ENCODE measurements at places on chromosomes 1 and 21.
A peak's percentile ranks its signal among the peaks of the same experiment; 100 is the strongest.

DNA sequence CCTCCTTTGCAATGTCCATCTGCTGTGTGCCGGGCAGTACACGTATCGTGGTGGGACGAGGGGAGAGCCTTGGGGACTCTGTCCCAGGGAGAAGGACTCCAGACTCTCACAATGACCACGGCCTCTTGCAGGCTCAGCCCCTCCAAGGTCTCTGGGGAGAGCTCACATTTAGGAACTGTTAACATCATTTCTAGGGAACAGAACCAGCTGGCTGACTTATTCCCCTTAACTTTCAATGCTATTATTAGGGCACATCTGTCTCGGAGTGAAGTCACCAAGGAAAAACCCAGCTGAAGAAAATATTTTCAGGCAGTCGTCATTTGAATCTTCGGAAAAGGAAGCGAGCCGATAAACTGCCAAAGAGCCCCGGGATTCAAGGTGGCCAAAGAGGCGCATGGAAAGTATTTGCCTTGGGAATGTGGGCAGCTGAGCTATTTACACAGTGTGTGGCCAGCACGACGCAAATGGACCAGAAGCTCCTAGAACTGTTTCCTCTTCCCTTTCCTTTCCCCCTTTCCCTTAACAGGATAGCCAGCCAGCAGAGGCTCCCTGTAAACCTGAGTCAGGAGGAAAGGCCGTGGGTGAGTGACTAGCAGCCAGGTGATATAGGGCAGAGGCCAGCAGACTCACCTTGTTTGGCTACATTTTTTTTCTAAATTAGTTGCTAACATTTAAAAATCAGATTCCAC, 74.5 kb downstream of the ITPKB start:
- peak; percentile 1 for DNase-seq

DNA sequence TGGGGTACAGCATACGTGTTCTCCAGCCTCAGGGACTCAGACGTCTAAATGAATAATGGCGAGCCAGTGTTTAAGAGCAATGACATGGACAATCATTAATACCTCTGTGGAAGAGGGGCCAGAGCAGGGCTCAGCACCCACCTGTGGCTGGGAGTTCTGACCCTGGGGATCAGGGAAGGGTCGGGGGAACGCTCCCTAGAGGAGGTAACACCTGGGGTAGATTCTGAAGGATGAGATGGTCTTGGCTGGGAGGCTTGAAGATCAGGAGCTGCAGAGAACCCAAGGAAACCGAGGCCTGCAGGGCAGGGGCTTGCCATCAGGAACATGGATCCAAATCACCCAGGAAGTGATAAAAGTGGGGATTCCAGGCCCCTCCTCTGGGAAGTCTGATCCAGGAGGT, 138.2 kb upstream of the RUNX3 start:
- no peak for DNase-seq

DNA sequence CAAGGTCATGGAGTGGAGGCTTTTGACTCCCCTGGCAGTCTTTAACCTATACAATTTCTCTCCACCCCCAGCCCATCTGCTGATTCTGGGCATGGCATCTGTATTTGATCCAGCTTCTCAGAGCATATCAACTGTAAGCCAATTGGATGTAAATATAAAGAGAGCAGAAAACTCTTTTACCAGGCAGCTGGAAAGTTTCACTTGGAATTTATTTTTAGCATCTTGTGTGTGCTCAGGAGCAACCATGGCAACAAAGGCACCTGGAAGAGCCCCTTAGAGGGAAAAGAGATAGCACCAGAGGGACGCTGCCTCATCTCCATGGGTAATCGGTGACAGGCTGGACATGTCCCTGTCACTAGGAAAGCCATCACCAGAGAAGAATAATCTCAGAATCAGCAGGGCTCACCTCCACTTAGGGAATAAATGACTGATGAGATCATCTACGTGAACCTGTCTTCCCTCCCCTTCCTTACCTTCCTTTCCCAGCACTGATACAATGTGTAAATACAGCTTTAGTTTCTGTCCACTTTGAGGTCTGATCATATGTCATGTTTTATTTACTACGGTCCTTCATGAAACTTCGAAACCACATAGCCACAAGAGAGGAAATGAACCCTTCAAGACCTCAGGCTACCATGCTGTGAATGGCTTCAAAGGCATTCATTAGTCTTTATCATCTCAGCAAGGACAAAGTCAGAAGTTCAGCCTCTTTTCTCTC, 25.3 kb upstream of the SIPA1L2 start:
- no peak for DNase-seq

- DNase-seq: no peak
These were observed 76.3 kb downstream of the KRTAP19-8 start for GRCh38 chr21:30962013-30962412.

DNA sequence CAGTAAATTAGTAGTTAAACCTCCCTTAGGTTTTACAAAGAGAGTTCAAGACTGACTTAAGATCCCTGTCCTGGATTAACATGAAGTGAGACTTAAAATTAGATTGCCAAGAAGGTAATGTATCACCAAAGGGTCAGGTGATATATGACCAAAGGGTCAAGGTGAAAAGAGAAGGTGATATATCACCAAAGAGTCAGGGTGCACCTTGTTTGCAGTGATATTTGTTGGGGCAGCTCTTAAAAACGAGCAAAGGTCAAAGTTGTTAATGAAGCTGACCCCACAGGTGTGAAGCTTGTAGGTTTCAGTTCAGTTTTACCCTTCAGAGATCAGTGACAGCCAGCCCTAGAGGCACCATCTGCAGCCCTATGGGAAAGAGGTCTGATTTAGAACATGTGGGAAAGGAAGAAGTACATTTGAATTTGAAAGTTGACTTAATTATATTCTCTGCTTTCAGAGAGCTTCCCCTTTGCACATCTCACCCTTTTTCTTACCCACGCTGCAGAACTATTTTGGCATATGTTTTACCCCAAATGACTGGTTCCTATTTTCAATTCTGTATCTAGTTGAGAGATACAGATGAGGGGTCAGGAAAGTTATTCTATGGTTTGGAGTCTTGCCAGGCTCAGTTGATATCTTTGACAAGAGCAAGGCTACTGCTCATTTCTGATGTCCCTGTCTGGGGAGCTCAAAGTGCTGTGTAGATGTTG, 170.8 kb downstream of the S1PR1 start:
- DNase-seq: no peak

GRCh38 chr1:2583871-2584351, 2.7 kb upstream of the PRXL2B start:
- peak; percentile 51 for DNase-seq

DNA sequence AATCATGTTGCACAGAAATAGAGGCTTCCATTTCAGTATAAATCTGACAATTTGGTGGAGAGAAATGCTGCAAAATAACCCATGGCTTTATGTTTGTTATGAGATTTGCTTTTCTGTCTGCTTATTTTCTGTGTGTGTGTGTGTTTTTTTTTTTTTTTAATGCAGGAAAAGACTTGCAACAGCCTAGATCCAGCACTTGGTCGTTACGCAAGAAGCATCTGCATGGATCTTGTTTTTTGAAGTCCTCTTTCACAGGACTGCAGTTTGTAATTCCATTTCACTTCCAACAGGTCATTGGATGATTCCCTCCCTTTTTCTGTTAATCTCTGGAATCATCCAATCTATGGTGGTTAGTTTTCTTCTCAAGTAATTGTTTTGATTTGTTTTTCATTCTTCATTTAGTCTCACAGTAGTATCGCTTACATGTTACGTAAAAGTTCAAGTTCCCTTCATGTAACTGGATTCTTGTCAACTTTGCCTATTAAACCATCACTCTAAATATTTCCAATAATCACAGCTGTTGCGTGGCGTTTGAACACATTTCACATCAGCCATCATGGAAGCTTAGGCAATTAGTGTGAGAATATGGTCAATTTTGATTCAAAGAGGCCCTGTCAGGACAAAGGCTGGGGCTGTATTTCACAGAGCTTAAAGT, 312.9 kb downstream of the NFIA start:
- no peak for DNase-seq

GRCh38 chr1:55813618-55814017, 598.5 kb upstream of the USP24 start:
- DNase-seq: no peak

GRCh38 chr1:200838676-200839445, 33.9 kb upstream of the GPR25 start:
- DNase-seq: no peak

- no peak for DNase-seq
These were observed 19.4 kb upstream of the SRSF4 start for GRCh38 chr1:29200906-29201594.

GRCh38 chr1:37038227-37039093, 4.1 kb upstream of the GRIK3 start:
- no peak for DNase-seq

DNA sequence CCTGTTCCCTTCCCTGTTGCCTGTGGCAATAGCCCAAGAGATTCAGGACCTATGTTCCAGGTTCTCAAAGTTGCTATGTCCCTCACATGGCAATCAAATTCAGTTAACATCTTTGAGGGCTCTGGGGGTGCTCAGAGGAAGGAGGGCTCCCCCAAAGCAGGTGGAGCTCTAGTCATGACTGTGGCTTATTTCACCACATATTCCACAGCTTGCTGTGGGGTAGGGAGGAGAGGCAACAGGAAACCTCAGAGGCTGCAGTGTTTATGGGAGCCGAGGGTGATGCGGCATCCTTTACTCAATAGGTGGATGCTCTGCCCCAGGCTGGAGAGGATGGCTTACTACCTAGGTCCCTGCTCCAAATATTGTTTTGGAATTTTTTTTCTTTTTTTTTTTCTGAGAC, 1.2 kb upstream of the MKNK1 start:
- peak; percentile 43 for DNase-seq

DNA sequence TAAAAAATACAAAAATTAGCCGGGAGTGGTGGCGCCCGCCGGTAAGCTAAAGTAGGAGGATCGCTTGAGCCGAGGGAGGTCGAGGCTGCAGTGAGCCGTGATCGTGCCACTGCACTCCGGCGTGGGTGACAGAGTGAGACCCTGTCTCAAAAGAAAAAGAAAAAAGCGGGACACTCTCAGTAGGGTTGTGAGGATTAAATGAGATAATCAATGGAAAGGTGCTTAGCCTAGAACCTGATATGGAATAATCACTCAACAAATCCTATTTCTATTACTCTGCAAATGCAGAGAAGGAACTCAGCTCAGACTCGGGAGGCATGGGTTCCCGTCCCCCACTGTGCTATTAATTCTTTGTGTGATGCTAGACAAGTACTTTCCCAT, 529 bp upstream of the LUZP1 start:
- DNase-seq: no peak

DNA sequence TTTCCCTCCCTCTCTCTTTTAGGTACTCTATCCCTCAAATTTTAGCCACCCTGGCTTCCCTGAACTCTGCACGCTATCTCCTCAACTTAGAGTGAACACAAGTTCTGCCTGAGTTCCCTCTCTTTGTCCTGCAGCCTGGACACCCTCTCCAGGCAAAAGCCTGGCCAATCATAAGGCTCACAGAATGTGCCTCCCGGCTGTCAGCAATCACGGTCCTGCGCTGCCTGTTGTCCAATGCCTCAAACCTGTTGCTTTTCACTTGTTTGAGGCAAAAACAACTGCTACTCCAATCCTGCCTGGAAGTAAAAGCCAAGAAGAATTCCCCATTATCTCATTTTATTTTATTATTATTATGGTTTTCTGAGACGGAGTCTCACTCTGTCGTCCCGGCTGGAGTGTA, 66.1 kb downstream of the LGR6 start:
- no peak for DNase-seq

GRCh38 chr1:34885405-34886247, 26.1 kb upstream of the SMIM12 start:
- peak; percentile 69 for DNase-seq

DNA sequence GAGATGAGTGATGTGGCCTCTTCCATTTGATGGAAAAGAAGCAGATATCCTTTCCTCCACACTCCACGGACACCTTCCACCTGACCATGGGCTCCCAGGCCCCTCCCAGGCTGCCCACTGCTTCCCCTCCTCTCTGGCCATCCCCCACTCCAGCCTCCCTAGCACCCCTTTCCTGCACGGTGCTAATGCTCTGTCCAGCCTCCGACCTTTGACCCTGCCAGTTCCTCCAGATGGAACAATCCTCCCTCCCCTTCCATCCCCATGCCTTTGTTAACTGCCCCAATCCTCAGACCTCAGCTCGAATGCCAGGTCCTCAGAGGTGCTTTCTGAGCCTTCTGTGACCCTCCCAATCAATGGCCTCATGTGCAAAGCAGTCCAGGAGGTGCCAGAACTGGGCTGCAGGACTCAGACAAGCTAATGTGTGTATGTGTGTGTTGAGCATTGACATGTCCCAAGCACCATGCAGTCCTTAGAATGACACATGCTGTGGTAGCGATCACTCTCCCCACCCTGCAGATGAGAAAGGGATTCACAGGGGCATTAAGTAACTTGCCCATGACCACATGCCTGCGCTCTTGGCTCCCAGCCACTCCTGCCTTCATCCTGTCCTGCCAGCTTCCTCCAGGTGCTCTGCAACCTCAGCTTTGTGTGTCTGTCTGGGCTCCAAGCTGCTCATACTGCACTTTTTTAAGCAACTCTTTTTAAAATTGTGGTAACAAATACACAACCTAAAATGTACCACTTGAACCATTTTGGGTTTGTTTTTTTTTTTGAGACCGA, 63.5 kb upstream of the EDN2 start:
- no peak for DNase-seq

DNA sequence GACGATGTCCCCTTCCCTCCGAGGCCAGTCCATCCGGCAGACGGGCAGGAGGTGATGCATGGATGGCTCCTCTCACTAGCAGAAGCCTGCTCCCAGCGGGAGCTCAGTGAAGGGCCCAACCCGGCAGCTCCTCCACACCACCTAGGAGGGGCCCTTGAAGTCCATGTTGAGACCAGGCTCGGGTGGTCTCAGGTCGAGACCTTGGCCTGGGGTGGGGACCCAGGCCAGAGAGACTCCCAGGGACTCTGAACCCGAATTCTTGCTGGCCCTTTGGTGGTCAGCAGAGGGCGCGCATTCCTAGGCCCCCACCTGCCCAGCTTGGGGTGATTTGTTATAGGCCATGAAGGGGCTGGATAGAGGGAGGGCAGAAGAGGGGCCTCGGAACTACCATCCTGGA, 642 bp upstream of the NT5C1A start:
- DNase-seq: peak; percentile 52

DNA sequence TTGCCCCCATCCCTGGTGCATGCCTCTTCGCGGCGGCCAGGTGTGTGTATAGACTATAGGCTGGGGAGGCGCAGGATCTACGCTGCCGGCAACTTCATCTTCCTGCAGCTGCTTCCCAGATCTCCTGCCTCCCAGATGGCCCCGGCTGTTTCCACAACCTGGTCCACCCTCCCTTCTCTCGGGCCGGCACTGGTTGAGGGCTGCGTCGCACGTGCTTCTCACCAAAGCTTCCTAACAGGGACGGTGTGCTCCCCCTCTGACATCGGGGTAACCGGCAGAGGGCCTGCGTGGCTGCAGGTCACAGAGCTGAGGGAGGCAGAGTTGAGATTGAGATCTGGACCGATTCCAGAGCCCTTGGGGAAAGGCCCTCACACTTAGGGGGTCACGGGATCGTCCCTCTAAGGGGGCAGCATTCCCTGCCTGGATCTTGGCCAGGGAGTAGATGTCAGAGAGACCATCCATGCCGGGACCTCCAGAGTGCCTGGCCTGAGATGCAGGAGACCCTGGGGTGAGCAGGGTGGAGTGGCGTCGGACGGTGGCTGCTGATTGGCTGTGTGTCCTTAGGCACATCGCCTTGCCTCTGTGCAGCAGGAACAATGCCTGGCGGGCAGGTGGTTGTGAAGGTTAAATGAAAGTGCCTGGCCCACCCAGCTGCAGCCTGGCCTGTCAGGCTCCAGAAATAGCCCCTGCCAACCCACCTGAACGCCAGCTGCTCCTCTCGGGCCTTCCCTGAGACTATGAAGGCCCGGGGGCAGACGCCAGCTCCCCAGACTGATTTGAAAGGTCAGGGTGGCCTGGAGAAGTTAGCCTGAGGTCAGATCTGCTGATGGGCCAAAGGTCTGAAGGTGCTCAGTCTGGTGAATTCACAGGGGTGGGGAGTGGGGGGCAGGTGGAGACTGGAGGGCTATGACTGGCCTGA, 6.1 kb upstream of the MASP2 start:
- no peak for DNase-seq

GRCh38 chr1:227934476-227935313, 13.0 kb downstream of the WNT9A start:
- peak; percentile 12 for DNase-seq

Data from CD4-positive, alpha-beta T cell treated with Interleukin-6 for 4 hours (primary cell).